Right cardiac atrium (tissue), 5 donors: ENCODE measurements at places on chromosomes 2 and 18. TPM values are rescaled to one million over a fixed set of nuclear protein-coding genes. Genes with fewer than 3 reads are reported as not detected.

LMAN2L gene
- 16.7 TPM for polyA plus RNA-seq

DNA sequence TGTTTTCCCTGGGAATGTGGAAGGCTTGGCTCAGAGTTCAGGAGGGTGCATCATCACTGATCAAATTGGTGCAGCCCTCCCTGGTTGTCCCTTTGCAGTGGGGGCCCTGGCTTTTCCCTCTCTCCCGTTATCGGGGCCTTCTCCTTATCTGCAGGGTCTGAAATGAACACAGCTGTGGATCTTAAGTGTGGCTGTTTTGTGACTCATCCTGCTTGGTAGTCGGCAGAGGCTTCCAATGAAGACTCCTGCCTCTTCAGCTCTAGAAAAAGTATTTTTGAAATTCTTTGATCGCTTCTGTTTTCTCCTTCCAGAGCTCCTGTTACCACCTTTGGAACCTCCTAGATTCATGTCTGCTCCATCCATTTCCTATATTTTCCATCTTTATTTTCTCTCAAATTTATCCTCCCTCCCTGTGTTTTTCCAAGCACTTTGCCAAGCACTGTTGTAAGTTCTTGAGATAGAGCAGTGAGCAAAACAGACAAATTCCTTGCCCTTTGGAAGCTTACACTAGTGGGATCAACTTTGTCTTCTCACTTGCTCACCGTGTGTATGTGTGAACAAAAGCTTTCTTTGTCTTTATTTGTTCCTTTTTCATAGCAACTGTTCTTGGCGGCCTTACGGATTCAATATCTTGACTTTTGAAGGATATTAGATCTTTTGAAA is 45.7 kb downstream of the RALB start:
- DNase-seq = no peak

ACYP2 gene
- 122 TPM for polyA plus RNA-seq

DNA sequence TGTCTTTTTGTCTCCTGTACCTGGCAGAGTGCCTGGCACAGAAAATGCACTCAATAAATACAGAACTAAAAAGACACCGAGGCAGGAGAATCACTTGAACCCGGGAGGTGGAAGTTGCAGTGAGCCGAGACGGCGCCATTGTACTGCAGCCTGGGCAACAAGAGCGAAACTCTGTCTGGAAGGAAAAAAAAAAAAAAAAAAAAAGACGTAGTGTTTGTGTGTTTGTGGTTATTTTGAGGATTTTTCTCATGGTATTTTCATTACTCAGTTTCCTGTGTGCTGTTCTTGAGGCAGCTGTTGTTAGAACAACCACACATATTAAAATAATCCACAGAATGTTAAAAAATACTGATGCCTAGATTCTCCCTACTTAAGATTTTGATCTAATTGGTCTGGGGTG is 519.2 kb upstream of the SPHKAP start:
- DNase-seq = no peak
